NCI-H2081 treated with DMSO at 0.1 percent for 48 hours (cell line): ENCODE measurements at places on chromosomes 4 and X.

- no peak for DNase-seq
Measured at GRCh38 chr4:148022975-148023374, 291.1 kb downstream of the ARHGAP10 start.

- DNase-seq = no peak
Measured at GRCh38 chr4:170931321-170931720, 841.6 kb upstream of the AADAT start.

GRCh38 chr4:81724925-81725329 is 253.2 kb upstream of the RASGEF1B start:
- DNase-seq = no peak

DNA sequence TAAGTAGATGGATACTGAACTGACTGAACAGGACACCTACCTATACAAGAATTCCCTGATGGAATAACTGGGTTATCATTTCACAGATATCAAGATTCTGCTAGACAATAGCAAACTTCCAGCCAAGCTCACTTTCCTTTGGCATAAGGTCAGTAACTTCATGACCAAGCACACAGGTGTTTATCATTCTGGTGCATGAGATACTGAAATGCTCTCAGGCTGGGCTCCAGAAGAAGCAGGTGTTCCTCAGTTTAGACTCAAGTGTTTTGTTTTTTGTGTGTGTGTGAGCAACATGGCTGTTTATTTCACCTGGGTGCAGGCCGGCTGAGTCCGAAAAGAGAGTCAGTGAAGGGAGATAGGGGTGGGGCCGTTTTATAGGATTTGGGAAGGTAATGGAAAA is 201.5 kb upstream of the SPOCK3 start:
- DNase-seq = no peak

DNA sequence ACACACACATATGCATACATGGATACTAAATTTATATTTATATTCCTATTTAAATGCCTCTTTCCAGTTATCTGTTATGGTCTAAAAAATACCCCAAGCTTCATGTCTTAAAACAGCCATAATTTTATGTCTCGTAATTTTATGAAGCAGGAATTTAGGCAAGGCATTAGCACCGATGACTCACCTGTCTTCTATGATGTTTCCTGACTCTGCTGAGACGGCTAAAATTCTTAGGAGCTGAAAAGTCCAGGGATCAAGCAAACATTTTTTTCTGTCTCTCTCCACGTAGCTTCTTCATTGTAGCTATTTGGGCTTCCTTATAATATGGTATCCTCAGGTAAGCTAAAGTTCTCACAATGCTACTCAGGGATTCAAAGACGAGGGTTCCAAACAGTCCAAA is 930.3 kb downstream of the STIM2 start:
- no peak for DNase-seq

DNA sequence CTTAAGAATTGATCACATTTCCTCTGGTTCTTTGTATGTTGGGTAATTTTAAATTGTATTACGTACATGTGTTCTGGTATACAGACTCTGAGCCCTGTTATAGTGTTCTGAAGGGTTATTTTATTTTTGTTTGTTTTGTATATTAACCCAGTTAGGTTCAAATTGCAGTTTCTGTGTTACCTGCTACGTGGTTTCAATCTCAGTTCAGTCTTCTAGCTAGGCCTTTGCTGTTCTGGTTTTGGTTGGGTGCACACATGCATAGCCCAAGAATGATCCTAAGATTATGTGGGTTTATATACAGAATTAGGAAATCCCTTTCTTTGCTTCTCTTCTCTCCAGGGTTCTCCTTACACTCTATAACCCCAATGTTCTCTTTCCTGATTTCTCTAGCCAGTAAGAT is 161.0 kb downstream of the PPP1R2C start:
- DNase-seq = no peak

- no peak for DNase-seq
Measured at GRCh38 chr4:102693262-102693850, 67.4 kb downstream of the MANBA start.

DNA sequence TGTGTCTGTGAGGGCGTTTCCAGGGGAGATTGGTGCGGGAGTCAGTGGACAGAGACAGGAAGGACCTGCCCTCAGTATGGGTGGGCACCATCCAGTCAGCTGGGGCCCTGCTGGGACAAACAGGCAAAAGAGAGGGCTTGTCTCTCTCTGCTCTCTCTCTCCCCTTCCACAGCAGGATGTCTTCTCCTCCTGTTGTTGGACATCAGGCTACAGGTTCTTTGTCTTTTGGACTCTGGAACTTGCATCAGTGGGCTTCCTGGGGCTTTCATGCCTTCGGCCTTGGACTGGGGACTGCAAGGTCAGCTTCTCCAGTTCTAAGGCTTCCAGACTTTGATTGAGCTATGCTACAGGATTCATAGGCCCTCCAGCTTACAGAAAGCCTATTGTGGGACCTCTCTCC is 59.6 kb downstream of the ADGRA3 start:
- DNase-seq = no peak

- DNase-seq = no peak
Measured at GRCh38 chr4:89752932-89753598, 83.9 kb downstream of the SNCA start.

DNA sequence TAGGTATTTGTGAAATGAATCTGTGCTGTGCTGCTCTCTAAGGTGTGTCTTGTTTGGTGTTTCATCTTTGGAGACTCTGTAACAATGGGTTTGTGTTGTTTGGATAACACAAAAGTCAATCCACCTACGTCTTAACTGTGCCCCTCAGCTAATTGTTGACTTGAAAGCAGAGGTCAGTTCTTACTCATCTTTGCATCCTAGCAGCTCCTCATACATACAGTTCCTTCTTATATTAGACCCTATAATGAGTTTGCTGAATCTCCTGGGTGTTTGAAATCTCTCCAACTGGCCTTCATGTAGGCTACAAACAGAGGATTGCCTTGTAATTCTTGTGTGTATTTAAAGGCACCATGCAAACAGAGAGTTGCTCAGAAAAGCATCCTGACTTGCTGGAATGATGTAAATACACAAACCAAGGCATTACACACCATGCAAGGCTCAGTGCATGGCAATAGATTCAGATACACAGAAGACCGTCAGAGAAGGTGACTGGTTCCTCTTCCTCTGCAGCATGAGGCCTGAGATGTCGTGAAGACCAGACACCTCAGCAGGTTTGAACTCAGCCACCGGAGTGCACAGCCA is 220.0 kb upstream of the JADE1 start:
- no peak for DNase-seq

DNA sequence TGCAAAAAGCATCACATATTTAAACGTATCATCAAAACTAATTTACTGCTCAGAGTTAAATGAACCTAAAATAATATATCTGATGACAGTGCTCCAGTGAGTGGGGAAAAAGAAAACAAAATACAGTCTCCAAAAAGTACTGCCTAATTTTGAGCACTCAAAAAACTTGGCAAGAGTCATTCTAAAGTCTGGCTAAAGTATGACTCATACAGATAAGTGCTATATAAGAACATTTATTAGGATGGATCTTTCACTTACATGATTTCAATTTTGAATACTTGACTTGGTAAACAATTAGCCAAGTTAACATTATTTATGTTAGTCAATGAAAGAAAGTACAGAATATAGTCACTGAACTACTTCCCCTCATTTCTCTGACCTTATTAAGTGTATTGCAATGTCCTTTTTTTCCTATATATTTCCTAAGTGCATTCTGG is 27.2 kb downstream of the FBXO8 start:
- no peak for DNase-seq

DNA sequence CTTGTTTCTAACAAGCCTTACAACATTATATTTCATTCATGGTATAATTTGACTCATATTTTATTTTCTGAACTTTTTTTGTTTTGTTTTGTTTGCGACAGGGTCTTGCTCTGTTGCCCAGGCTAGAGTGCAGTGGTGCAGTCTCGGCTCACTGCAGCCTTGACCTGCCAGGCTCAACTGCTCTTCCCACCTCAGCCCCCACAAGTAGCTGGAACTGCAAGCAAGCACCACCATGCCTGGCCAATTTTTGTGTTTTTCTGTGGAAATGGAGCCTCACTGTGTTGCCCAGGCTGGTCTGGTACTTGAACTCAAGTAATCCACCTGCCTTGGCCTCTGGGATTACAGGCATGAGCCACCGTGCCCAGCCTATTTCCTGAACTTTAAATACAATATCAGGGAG is 42.5 kb downstream of the GRID2 start:
- no peak for DNase-seq

DNA sequence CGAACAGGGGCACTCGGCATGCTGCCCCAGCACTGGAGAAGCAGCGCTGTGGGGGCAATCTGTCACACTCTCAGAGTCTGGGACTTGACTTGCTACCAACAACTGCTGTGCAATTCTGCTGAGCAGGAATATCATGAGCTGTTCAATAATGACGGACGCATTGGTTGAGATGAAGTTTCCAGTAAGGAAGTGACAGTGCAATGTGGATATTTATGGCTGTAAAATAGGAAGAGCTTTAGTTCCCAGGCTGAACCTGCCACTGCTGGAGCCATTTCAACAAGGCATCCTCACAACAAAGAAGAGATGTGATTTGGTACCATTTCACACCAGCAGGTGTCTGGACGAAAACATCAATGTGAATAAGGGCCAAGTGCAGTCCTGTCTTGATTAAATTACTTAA is 24.2 kb downstream of the CHST7 start:
- DNase-seq = no peak

DNA sequence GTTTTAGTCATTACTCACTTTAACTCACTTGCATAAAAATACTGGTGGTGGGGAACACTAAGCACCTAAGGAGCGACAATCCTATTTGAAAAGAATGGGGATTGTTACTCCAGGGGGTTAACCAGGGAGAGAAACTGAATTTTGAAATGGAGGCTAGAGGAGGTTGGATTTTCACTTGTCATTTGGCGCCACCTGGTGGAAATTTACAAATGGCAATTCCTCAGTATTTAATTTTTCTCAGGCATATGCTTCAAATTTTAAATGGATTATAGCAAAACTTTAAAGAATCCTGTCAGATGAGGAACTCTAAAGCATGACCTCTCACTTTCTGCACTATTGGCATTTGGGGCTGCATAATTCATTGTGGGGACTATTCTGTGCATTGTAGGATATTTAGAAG is 2.7 kb upstream of the GEMIN8 start:
- DNase-seq = no peak

DNA sequence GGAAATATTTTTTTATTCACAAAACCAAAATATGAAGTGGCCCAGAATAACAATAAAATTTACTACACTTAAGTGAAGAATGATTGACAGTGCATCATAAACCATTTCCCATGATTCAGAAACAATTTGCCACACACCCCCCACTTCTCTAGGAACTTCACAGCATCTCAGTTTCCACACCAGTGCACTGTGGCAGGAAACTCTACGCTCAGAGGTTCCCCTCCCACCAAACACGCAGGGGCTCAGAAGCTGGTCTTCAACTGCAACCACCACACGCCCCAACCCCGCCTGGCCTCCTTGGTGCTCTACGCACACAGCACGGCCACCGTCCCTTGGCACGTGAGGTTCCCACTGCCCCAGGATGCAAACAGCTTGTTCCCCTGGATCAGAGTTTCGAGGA is 63.7 kb downstream of the ZFYVE28 start:
- no peak for DNase-seq
